MV-4-11 (cell line): ENCODE measurements at places on chromosomes 3 and 15.

DNA sequence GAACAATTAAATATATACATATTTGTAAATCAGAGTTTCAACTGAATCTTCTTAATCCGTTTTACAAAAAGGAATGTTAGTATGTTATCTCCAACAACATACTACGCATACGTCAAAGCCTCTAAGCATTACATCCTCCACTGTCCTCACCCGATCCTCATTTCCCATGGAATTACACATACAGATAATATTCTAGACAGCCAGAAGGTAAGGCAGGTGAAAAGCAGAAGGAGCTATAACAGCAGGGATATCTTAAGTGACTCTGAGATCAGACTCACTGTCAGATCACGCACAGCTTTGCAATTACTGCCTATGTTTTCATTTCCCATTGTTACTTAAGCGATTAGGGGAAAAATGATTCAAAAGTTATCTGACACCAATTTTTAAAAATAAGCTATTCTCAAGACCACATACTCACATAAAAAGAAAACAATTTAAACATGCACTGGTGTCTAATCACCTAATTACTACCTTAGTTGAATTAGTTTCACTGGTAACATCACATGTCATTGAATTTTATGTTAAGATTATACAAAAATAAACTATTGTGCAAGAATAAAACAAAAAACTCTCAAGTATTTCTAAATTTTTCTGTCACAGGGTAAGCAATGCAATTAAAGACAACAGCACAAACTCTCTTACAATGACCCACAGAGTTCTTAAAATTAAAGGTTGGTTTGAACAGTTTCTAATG is 92.8 kb downstream of the TBL1XR1 start:
- DNase-seq: no peak

DNA sequence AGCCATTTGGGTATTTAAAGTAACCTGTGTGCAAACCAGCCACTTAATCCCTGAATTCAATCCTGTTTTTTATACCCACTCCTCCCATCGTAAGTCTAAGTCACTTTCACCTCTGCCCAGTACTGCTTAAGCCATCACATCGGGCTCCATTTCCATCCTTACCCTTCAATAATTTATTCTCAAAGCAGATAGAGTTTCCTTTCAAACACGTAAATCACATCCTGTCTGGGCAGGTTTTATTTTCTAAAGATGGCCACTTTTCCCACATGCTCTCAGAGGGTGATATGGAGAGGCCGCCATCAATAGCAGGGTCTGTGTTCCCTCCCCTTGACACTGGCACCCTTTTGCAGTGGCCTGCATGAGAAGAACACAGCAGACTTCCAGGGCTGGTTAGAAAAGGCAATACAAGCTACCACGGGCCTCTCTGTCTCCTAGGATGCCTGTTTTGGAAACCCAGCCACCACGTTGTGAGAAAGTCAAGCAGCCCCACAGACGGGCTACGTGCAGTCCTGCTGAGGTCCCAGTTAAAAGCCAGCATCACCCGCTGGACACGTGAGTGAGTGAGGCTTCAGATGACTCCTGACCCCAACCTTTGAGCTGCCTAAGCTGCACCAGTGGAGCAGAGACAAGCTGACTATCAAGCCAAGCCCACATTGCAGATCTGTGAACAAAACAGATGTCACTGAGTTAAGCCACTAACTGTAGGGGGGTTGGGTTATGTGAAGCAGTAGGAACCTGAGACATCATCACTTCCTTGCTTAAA is 241.8 kb upstream of the SLCO3A1 start:
- no peak for DNase-seq

DNA sequence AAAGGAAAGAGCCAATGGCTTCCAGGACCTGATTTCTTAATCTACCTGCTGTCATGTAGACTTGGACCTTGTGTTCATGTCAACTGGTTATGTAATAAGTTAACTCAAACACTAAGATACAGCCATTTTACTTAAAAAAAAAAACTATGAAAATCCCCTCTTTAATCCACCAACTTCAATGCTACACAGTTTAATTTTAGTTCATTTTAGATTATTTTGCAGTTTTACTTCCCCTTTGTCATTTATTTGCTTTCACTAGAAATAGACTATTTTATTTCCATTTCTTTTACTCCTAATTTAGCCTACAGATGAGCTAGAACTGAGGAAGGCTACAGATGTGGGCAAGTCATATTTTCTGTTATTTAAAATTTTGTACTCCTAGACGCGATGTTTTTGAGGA is 10.7 kb upstream of the DNAJC13 start:
- no peak for DNase-seq

DNA sequence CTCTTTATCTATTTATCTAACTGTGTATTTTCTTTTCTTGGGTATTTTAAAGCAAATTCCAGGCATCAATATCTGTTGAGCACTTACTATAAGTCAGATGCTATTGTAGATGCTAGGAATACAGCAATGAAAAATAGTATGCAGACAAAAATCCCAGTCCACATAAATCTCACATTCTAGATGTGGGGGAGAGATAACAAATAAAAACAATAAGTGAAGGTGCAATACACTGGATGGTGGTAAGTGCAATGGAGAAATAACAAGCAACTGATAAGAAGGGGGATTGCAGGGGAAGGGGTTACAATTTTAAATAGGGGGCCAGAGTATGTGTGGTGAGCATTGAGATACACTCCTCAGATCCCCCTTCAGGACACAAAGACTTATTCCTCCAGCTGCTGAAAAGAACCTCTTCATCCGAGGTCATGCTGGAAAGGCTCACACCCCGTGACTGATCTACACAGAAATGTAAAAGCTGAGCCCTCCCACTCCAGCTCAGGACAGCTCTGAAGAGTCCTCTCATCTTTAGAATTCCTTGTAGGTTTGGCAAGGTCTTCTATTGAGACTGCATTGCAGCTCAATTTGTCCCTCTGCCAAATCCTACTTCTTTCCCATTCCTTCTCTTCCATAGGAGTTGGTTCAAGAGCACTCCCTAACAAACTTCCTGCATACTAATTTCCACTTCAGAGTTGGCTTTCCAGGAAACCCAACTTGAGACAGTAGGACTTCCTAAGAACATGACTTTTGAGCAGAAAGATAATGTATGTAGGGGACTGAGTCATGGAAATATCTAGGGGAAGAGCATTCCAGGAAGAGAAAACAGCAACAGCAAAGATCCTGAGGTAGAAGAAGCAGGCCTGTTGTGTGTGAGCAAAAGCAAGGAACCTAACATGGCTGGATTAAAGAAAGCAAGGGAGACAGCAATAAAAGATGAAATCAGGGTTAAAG is 8.1 kb upstream of the SCG3 start:
- DNase-seq: no peak

GRCh38 chr3:127180859-127181258 is 12.1 kb upstream of the PRR23E start:
- DNase-seq: no peak

GRCh38 chr15:55661428-55661827 is 73.3 kb upstream of the PYGO1 start:
- no peak for DNase-seq

DNA sequence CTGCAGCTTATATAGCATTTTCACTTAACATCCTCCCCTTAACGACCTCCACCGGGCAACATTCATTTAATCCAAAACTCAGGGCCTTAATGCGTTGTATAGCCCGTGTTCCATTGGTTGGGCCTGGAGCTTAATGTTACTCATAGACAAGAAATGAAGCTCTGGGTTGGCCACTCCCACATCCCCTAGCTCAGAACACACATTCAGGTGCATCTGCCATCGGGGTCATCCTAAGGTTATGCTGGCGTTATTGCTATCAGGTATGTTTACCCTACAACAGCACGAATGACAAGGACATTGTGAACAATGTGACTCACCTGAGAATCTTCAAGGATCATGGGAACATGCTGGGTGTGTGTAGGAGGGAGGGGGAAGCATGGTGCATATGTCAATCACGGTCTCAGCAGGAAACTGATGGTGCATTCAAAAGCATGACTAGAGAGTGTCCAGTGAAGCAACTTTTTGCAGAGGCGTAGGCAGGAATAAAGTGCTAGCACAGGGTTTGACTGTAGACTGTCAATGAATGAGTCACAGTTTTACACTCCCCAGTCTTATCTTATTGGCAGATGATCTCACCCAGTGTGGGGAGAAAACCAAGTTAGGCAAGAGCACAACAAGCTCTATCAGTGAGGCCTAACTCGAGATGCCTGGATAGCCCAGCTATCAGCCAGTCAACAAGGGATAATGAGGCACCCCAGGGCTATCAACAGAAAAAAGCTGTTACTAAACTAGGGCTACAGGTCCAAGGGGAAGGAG is 402.1 kb upstream of the MCTP2 start:
- DNase-seq: peak; percentile 84

DNA sequence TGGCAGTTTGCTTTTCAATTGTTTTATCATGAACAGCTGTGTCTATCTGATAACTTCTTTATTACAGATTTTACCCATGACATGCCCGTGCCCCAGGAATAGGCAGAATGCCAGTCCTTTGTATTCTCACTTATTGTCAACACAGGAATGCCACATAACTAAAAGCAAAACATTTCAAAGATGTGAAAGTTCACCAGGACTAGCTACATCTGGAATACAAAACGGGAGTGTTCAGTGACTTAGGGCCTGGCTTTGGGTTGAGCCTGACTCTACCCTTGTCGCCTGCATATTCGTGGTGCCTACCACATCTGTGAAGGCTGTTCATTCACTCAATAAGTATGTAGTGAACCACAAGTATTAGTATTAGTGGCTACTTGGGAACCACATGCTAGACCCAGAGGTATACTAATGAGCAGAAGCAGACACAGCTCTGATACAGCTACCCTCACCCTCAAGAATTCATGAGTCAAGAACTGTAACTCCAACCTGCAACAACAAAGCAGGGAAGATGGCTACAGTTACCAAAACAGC is 2.9 kb downstream of the TNFSF10 start:
- DNase-seq: peak; percentile 3

DNA sequence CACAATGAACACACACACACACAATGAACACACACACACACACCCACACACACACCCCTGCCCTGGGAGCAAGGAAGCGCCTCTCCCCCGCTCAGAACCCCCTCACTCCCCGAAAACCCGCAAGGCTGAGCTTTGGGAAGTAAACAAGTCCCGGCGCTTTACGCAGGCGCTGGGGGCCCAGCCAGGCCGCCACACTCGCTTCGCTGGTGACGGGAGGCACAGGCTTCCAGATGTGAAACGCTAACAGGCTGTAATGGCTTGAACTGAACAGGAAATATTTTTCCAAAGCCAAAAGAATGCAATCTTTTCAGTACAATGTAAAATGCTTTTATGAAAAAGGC is 122.7 kb upstream of the IGF1R start:
- DNase-seq: no peak

DNA sequence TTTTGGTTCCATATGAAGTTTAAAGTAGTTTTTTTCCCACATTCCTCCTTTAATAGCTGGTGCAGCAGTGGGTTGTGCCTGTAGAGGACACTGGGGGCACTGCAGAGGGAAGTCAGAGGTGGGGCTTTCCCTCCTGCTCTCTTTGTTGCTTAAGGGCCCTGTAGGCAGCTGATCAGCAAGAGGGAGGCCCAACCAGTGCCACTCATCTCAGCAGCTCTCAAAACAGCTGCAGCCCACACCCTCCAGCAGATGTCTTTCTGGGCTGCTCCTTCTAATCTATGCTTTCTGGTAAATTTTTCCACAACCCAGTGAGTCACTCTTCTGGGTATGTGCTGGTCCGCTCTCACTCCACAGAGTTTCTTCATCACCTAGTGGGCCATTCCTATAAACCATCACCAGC is 263.8 kb downstream of the FEZF2 start:
- DNase-seq: peak; percentile 89

- DNase-seq: no peak
These were observed 162.9 kb upstream of the IGF1R start for GRCh38 chr15:98485451-98485850.

DNA sequence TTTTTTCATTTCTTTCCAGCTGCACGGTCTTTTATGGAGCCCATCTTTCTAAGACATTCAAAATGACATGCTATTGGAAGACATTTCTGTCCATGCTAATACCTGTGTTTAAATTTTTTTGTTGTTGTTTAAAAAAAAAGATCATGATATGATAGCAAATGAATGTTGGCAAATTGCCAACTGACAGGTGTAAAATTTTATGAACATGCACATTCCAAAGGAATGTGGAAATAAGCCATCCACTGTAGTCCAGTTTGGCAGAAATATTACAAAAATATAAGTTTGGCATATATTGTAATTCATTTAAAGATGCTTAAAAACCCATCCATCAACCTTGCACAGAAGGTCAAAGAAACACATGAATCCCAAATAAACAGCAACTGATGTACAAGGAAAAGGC is 75.6 kb upstream of the WNT5A start:
- no peak for DNase-seq

DNA sequence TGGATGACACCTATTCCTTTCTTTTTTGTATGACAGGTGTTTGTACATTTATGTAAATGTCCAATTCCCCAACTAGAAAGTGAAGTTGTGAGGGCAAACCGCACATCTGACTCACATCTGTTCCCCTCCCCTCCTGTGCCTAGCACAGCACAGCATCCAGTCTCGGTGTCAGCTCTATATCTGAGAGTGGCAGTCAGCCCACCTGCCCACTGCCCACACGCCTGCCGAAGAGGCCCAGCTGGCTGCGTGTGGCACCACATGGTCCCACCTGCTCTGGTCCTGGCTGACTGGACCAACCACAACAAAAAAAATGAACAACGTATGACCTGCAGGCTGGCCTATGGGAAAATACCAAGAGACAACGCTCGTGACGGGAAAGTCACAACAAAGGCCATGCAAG is 62.8 kb downstream of the XXYLT1 start:
- no peak for DNase-seq

DNA sequence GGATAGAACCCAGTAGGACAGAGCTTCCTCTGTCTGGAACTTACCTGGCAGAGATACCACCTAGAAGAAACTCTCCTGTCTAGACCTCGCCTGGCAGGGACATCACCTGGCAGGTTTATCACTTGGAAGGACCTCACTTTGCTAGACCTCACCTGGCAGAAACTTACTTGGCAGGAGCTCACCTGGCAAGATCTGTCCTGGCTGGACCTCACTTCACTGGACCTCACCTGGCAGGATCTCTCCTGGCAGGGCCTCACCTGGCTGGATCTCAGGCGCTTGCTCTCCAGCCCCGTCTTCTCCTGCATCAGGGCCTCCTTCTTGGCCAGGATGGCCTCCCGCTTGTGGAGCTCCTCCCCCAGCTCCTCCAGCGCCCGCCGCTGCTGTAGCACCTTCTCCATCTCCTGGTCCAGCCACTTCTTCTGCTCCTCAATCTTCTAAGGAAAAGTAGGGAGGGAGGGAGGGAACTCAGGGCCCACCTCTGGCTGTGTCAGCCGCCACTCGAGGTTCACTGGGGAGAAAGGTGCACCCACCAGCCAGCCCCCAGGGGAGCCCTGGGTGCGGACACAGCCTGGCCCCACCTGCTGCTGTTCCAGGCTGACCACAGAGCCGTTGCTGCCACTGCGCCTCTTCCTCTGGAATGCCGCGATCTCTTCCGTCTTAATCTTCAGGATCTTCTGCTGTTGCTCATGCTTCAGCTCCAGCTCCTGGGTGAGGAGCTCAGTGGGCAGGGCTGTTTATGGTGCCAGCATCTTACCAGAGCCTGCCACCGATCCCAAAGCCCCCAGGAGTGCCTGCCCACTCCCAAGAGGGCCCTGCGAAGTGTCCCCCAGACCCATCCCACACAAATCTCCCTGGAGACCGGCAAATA is 22.5 kb downstream of the KIF7 start:
- DNase-seq: no peak

- no peak for DNase-seq
These were observed 248.9 kb downstream of the NAALADL2 start for GRCh38 chr3:175107995-175108394.

- no peak for DNase-seq
These were observed 177.8 kb downstream of the KLF13 start for GRCh38 chr15:31504462-31504839.

GRCh38 chr3:45617430-45618080 is 23.0 kb downstream of the LIMD1 start:
- DNase-seq: no peak
